BJ (cell line): ENCODE measurements at places on chromosomes 7 and 10.

- no peak for DNase-seq
Observed at GRCh38 chr7:24455813-24456525, 117.3 kb upstream of the PALS2 start.

GRCh38 chr7:27870595-27870994 lies 130.6 kb downstream of the TAX1BP1 start:
- DNase-seq, result no peak

DNA sequence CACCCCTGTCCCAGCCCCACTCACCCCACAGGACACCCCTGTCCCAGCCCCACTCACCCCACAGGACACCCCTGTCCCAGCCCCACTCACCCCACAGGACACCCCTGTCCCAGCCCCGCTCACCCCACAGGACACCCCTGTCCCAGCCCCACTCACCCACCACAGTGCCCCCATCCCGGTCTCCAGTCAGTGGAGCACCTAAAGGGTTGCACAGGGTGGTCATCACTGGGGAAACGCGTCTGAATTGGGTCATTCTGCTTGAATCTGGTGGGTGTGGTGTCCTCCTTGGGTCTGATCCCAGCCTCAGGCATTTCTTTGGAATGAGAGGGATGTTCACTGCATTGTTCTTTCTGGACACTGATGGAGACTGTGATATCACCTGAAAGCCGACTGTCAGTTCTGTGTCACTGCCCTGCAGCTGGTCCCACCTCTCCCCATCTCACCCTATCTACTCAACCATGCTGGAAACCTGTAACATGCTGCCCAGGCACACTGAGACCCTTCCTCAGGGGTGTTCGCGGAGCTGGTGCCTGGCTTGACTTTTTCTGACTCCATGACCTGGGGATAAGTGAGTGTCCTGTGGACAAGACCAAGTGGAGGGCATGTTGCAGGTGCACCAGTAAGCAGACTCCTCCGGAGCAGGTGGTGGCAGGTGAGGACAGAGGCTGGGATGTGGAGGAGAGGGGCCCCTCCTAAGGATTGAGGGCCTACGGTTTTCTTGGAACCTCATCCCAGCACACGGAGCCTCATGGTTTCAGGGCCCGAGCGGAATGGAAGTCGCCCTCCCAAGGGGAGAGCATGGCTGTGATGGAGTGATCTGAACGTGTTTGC lies 262.5 kb upstream of the PPP2R2D start:
- DNase-seq, result no peak

GRCh38 chr10:77197544-77197943 lies 440.1 kb downstream of the KCNMA1 start:
- DNase-seq, result no peak

GRCh38 chr10:21293518-21294356 lies 231.7 kb downstream of the SKIDA1 start:
- no peak for DNase-seq

- no peak for DNase-seq
Observed at GRCh38 chr7:130942211-130942964, 208.4 kb upstream of the KLF14 start.

DNA sequence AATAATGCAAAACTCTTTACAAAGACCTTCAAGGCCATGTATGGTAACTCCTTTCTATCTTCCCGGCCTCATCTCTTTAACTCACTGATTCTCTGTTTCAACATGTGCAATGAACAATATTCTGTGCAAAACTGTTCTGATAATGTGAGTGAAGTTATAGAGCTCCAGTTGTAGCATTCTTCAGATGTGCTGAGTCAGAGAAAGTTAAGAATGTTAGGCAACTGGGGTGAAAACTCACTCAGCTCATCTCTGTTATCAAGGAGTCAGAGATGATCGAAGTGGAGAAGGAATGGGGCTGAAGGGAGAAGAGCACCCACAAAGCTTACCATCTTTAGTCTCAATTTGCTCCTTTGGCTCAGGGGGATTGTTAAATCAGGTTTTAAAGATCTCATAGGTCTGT lies 344.7 kb upstream of the NPSR1 start:
- no peak for DNase-seq

DNA sequence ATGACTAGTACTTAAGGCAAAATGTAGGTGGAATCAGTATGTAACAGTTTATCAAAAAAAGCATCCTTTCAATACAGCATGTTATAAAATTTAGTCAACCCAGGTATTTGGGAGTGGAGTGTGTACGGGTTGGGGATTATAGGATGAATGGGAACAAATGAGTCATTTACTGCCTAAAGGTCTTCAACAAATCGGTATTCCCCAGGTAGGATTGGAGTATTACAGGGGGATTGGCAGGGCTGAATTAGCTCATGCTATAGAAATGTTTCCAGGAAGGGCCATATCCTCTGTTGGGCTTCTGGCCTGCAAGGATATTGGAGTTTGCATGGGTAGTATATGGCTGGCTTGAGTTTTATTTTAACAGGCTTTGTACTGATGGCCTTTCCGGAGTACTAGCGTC lies 723.7 kb downstream of the SORCS1 start:
- no peak for DNase-seq

DNA sequence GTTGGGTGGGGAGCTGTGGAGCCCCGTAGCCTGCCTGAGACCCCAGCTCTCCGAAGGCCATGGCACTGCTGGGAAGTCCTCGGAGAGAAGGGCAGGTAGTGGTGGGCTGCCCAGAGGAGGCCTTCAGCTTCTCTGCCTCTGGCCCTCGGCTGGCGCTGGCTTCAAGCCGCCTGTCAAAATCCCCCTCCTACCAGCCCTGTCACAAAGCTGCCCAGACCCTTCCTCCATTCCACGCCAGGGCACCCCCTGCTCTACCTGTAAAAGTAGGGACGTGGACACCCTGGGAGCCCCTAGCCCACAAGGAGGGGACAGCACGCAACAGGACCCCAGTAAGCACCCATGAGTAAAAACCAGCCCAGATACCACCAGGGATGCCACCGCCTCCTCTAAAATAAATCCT lies 31.6 kb downstream of the MAD1L1 start:
- no peak for DNase-seq

- no peak for DNase-seq
Observed at GRCh38 chr10:126637501-126637900, 33.0 kb downstream of the C10orf90 start.

GRCh38 chr10:119973281-119973680 lies 80.8 kb downstream of the SEC23IP start:
- DNase-seq, result no peak

- no peak for DNase-seq
Observed at GRCh38 chr7:5170251-5170650, 19.8 kb upstream of the WIPI2 start.
